ENCODE measurements at places on chromosomes 4 and X. TPM values are rescaled to one million over a fixed set of nuclear protein-coding genes. Genes with fewer than 3 reads are reported as not detected.

DNA sequence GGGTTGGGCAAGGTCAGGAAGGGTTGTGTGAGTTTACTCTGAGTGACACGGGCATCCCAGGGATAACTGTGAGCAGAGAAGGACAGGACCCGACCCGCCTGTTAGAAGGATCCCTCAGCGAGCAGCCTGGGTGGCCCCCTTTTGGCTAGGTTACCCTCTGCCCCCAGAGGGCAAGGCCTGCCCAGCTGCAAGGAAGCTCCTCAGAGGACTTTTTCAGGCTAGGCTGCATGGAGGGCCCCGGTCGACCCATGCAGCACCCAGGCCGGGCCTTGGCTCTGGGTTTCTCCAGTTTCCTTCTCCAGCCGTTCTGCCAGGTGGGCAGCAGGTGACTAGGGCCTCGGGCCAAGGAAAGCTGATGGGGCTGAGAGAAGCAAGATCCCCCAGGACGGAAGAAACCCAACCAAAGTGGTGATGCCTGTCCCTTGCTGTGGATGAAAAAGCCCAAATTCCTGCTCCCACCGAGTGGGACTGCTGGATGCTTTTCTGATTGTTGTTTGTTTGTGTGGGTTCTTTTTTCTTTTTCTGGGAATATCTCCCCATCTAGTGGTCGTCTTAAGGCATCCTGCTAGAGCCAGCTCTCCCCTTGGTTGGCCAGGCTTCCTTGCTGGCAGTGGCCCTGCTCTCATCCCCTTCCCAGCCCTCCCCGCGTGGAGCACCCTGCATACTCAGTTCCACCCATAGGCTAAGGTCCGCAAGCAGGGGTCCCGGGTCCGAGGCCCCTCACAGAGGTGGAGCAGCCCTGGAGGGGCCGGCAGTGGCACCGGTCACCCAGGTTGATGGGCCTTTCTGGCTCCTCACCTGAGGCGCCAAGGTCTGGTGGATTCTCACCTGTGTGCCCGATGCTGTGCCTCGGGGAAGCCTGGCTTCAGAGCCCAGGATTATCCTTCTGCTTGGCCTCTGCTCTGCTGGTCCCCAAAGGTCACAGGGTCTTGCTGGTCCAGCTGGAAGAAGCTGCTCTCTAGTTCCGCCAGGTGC is 1.8 kb downstream of the ZFP92 start:
- DNase-seq: no peak

- DNase-seq: no peak
These were observed 309.4 kb downstream of the ARHGAP24 start for GRCh38 chr4:85784348-85784747.

- peak; percentile 34 for DNase-seq
These were observed 61.0 kb downstream of the HPRT1 start for GRCh38 chrX:134520860-134521390.

The ZNF185 gene
- 1.6 TPM for total RNA-seq

- no peak for DNase-seq
These were observed 390.6 kb upstream of the ZFP42 start for GRCh38 chr4:187604984-187605383.

DNA sequence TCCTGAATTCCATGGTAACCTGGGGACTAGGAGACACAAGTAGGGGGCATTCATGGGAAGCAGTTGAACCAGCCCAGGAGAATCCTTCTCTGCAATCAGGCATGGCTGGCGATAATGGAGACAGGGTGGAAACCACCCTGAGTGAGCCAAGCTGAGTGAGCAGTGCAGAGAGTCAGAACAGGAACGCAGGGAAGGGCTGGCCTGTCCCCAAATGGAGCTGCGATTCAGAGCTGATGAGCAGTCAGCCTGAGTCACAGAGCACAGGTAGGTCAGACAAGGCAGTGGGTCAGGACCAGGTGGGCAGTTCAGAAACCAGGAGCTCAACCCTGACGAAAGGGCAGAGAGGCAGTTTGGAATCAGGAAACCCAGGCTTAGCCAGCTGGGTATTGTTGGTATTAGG is 129.0 kb downstream of the BTC start:
- DNase-seq: no peak

All from HepG2 (cell line).